CD4-positive, alpha-beta memory T cell (primary cell): ENCODE measurements at places on chromosomes 2 and 18. TPM values are rescaled to one million over a fixed set of nuclear protein-coding genes. Genes with fewer than 3 reads are reported as not detected.

GRCh38 chr2:59754011-59754735 lies 799.3 kb downstream of the BCL11A start:
- H3K27me3 ChIP-seq = no peaks in the 10 kb centered on the region
- H3K4me1 ChIP-seq = no peaks in the 10 kb centered on the region
- H3K36me3 ChIP-seq = no peaks in the 10 kb centered on the region
- no peak overlapping the region for H3K4me3 ChIP-seq
- no peak overlapping the region for H3K27ac ChIP-seq

DNA sequence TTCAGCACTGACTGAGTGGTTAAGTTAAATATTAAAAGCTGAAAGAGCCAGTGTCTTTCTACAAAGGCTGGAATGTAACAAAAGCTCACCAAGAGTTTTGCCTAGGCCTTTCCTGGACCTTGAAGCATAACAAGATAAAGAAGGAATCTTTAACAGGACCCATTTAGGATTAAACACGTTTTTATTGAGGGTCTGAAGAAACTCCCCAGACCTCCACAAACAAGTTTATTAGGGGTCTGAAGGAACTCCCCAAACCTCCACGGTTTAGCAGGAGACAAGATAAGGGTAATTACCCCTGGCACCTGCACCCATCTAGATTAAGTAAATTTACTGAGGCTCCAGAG lies 104.0 kb downstream of the ACAA2 start:
- H3K27ac ChIP-seq = no peak overlapping the region
- H3K36me3 ChIP-seq = no peaks in the 10 kb centered on the region
- no peak for DNase-seq
- no peaks in the 10 kb centered on the region for H3K27me3 ChIP-seq
- H3K4me1 ChIP-seq = no peaks in the 10 kb centered on the region
- no peak overlapping the region for H3K4me3 ChIP-seq

GRCh38 chr2:100137318-100137717 lies 5.1 kb downstream of the AFF3 start:
- H3K36me3 ChIP-seq = no peaks in the 10 kb centered on the region
- H3K27ac ChIP-seq = no peak overlapping the region

DNA sequence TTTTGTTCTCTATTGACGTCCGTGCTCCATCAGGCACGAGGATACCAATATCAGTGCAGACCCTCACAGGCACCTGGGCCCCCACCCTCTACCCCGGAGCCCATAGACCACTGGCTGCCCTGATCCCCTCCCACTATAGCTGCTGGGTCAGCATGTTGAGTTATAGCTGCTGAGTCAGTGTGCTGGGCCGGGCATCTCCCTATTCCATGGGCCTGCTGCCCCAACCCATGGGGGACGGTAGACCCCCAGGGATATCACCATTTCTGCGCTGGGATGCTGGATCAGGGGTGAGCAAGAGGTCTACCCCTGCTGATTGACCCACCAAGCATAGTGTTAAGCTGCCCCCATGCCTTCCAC lies 100.1 kb upstream of the ST3GAL5 start:
- H3K27ac ChIP-seq = no peak overlapping the region
- no peak overlapping the region for H3K4me3 ChIP-seq
- no peak for DNase-seq

DNA sequence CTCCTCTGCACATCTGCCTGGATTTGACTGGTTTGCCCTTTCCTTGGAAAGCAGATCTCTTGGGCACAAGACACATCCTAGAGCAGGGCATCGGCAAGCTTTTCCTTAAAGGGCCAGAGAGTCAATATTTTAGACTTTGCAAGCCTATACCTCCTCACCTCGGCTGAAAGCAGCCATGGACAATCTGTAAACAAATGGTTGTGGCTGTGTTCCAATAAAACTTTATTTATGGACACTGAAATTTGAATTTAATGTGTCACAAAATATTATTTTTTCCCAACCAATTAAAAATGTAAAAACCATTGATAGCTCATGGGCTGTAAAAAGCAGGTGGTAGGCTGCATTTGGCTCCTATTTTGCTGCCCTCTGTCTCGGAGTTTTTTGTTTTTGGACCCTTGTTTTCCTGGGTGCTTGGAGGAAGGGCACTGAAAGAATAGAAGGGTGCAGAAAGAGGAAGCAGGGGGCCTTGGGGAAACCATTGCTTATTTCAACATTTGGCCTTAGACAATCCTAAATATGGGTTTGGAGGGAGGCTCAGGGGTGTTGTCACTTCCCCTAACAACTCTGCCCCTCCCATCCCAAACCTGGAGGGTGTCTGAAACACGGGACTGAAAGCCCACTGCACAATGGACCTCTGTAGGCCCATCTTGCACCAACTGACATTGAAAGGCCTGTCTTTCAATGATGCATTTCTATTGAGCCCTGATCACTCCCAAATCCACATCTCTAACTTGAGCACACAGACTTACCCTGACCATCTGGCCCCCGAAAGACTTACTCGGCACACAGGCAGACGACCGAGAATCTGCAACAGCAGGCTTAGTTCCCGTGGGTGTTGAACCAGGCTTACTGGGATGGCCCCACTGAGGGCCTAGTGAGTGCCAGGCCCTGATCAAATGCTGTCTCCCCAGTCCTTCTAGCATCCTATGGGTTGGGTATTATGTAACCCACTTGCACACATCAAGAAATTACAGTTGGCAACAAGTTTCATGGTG lies 7.1 kb upstream of the ZFP36L2 start:
- no peak overlapping the region for H3K4me3 ChIP-seq
- H3K4me1 ChIP-seq = peaks cover 21% of the 10 kb centered on the region
- DNase-seq = no peak
- no peaks in the 10 kb centered on the region for H3K27me3 ChIP-seq

DNA sequence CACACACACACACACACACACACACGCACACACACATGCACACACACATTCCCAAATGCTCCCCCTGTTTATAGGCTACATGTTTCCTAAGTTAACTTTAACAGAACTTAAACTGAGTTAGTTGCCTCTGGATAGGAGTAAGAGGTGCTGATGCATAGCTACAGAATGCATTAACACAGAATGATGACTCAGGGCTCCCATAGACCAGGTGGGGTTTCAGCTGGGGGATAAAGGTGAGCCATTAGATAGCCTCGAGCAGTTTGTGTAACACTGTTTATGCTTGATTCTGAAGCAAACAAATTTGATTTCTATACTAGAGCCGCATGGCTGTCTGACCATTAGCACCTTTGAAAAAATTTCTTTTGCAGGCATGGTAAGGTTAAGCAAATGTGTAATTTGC lies 741.0 kb downstream of the PLCL1 start:
- no peaks in the 10 kb centered on the region for H3K4me1 ChIP-seq
- H3K4me3 ChIP-seq = no peak overlapping the region
- H3K36me3 ChIP-seq = no peaks in the 10 kb centered on the region
- no peak overlapping the region for H3K27ac ChIP-seq

GRCh38 chr2:217247476-217247875 lies 387.6 kb upstream of the TNP1 start:
- no peak overlapping the region for H3K27ac ChIP-seq
- H3K4me3 ChIP-seq = no peak overlapping the region
- H3K4me1 ChIP-seq = no peaks in the 10 kb centered on the region
- no peak for DNase-seq
- no peaks in the 10 kb centered on the region for H3K36me3 ChIP-seq
- H3K27me3 ChIP-seq = no peaks in the 10 kb centered on the region

GRCh38 chr18:2961821-2962220 lies 51.1 kb downstream of the LPIN2 start:
- no peak overlapping the region for H3K4me3 ChIP-seq
- DNase-seq = peak; percentile 41
- no peaks in the 10 kb centered on the region for H3K36me3 ChIP-seq
- H3K27ac ChIP-seq = peak overlapping the region; percentile 79

- no peaks in the 10 kb centered on the region for H3K36me3 ChIP-seq
- H3K4me1 ChIP-seq = peaks cover 4% of the 10 kb centered on the region
- no peak overlapping the region for H3K27ac ChIP-seq
- H3K27me3 ChIP-seq = no peaks in the 10 kb centered on the region
- no peak for DNase-seq
Observed at GRCh38 chr2:97926946-97927345, 68.8 kb downstream of the TMEM131 start.

- peak overlapping the region; percentile 48 for H3K4me3 ChIP-seq
- DNase-seq = peak; percentile 91
- peaks cover 30% of the 10 kb centered on the region for H3K4me1 ChIP-seq
- no peaks in the 10 kb centered on the region for H3K36me3 ChIP-seq
Observed at GRCh38 chr18:63320123-63320974, 780 bp upstream of the BCL2 start.

DNA sequence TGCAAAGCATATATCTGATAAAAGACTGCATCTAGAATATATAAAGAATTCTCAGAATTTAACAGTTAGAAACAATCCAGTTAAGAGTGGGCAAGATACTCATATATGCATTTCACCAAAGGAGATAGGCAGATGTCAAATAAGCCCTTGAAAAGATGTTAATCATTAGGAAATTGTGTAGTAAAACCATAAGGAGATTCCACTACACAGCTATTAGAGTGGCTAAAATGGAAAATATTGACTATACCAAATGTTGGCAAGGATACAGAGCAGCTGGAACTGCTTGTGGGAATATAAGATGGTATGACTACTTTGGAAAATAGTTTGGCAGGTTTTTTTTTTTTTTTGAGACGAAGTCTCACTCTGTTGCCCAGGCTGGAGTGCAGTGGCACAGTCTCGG lies 59.5 kb downstream of the CAB39 start:
- peaks cover 93% of the 10 kb centered on the region for H3K4me1 ChIP-seq
- H3K36me3 ChIP-seq = peaks cover 12% of the 10 kb centered on the region
- no peak overlapping the region for H3K4me3 ChIP-seq
- no peak overlapping the region for H3K27ac ChIP-seq

DNA sequence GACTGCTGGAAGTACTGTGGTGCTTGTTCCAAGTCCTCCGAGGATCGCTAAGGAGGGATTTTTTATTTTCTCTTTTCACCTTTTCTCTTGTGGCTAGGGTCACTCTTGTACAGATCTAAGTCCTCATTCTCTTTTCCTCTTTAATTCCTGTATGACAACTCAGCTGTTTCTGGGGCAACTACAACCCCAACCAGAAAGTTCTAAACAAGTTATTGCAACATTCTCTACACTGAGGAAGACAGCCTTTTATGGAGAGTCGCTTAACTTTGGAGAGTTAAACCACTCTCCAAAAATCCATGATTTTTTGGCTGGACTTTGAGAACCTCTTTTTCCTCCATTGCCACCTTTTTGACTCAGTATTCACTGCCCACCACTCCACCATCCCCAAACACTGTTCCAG lies 74.0 kb upstream of the SESTD1 start:
- H3K4me3 ChIP-seq = no peak overlapping the region
- no peaks in the 10 kb centered on the region for H3K4me1 ChIP-seq
- H3K27ac ChIP-seq = no peak overlapping the region
- H3K27me3 ChIP-seq = no peaks in the 10 kb centered on the region
- no peaks in the 10 kb centered on the region for H3K36me3 ChIP-seq
- DNase-seq = no peak

DNA sequence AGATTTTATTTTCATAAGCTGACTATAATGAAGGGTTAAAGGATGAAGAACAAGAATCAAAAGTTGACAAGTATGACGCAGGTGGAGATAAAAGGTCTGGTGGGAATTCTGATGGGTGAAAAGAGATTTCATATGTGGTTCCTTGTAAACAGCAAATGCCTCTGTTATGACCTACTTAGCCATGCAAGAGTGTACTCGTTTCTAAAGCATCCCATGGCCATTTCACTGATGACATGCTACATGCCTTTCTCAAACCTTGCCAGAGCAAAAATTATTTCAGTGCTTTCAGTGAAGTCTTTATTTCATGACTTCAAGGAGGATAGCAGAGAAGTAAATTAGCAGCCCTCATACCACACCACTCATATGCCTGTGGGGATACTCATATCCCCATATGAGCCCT lies 71.7 kb downstream of the FEZ2 start:
- no peaks in the 10 kb centered on the region for H3K36me3 ChIP-seq
- no peak overlapping the region for H3K27ac ChIP-seq
- H3K4me3 ChIP-seq = no peak overlapping the region
- no peak for DNase-seq
- H3K4me1 ChIP-seq = no peaks in the 10 kb centered on the region

DNA sequence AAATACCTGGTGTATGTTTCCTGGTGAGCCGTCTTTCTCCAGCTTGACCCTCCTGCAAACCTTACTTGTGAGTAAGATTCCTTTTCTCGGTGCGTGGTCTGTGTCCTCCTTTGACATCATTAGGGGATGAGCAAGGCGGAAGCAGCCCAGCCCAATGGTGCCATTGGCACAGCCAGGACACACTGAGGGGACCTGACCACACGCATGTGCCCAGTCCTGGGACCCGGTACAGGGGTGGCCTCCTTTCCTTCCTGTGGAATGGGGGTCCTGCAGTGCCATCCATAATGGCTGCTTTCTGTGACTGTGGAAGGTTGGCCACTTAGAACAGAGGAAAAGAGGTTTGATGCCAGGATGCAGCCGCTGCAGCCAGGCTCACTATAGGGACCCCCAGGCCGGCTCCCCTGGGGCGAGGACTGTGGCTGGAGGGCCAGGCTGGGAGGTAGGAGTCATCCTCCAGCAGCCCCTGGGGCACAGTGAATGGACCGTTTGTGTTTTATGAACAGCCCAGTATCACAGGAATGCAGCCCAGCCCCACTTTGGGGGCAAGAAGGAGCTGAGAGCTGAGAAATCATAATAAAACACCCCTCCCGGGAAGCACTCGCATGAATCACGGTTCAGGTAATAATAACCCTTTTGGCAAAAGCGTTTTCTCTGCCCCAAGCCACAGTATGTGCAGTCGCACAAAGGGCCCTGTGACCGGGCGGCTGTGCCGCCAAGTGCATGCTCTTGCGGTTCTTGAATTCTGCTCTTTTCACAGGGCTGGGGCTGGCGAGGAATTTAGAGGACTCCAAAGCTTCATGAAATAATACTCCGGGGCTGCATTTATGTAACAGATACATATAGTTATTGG lies 73.2 kb downstream of the ASB1 start:
- no peak overlapping the region for H3K27ac ChIP-seq
- no peak overlapping the region for H3K4me3 ChIP-seq
- H3K36me3 ChIP-seq = no peaks in the 10 kb centered on the region
- no peak for DNase-seq
- H3K4me1 ChIP-seq = peaks cover 3% of the 10 kb centered on the region

DNA sequence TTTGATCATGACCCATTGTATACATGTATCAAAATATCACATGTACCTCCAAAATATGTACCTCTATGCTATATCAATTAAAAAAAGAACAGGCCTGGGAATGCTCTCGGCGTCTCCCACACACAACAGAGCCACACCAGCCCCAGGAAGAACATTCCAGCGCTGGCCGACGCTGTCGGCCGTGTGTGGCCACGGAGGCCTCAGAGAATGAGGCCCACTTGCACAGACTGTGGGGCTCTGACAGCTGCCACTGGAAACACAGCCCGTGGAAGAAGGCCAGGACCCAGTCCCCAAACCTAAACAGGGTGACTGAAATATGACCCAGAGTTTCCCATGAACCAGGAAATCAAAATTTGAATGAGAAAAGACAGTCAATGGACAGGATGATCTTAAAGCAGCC lies 69.7 kb downstream of the EIPR1 start:
- no peaks in the 10 kb centered on the region for H3K36me3 ChIP-seq
- H3K27me3 ChIP-seq = no peaks in the 10 kb centered on the region
- H3K27ac ChIP-seq = no peak overlapping the region
- H3K4me1 ChIP-seq = peaks cover 20% of the 10 kb centered on the region
- no peak overlapping the region for H3K4me3 ChIP-seq
- DNase-seq = no peak

IL36A gene
- not detected for total RNA-seq

TTR gene
- total RNA-seq = not detected

RIT2 gene
- not detected for total RNA-seq

KCNS3 gene
- not detected for total RNA-seq

CYP26B1 gene
- total RNA-seq = not detected

C1QL2 gene
- total RNA-seq = not detected

ICOS gene
- total RNA-seq = 53.2 TPM

DSG4 gene
- not detected for total RNA-seq

EVA1A gene
- total RNA-seq = not detected

CNRIP1 gene
- not detected for total RNA-seq

HOXD9 gene
- not detected for total RNA-seq
